ENCODE measurements at places on chromosomes 5 and 9.

DNA sequence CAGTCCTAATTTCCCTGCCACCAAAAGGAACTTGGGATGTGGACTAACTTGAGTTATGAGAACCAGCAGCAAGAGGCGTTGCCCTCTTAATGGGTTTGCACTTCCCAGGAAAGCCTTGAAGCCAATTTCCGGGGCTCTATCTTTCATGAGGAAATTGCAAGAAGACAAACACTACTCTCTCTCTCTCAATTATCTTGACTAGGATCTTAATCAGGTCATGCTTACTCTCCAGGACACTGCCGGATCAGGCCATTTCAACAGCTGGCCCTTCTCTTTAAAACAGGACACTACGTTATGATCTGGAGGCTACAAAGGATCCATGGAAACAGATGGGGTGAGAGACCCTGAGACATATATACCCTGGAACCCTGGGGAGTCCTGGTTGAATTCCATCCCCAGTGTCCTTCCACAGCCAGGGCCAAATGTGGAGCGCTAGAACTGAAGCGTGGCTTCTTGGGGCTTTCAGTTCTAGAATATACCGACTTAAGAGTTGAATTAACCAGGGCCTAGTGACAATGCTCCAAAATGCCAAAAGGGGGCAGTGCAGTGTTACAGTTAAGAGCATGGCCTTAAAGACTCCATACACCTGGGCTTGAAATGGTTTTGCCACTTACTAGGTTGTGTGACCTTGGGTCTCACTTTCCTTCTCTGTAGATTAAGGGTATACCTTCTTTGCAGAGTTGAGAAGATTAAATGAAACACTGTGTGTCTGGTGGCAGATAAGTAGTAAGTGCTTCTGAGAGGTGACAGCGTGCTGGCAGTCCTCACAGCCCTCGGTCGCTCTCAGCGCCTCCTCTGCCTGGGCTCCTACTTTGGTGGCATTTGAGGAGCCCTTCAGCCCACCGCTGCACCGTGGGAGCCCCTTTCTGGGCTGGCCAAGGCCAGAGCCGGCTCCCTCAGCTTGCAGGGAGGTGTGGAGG lies 21.1 kb downstream of the FAM219A start:
- DNase-seq, result peak; percentile 62

DNA sequence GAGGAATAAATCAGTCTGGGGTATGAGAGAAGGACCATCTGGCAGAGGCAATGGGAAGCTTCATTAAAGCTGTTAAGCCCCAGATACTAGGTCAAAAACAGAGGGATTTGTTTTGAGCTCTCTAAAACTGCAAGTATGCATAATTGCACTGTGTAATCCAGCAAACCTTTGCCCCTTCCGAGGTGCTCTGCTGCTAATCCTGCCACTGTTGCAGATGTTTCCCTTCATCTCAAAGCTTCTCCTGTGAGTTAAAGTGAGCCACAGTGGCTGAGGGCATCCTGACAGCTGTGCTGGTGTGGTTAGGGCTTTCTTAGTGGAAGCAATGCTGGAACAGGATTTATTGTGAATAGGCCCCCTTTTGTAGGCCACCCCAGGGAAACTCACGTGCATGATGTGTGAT lies 160.3 kb upstream of the TRPC7 start:
- DNase-seq, result no peak

DNA sequence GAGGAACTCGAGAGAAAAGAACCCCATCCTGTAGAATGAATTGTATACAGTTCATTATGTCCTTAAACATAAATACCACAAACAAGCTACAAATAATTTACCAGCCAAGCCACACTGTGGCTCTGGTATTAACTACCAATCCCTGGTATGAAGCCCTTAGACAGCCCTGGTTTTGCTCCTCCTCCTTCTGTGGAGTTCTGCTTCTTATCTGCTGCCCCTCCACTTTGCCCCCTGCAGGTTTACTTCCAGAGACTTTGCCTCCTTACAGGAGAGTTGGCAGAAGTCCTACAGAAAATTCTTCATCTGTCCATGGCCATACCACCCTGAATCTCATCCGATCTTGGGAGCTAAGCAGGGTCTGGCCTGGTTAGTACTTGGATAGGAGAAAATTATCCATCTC lies 219.8 kb downstream of the ACTL7B start:
- no peak for DNase-seq

GRCh38 chr5:174790906-174791305 lies 66.5 kb downstream of the MSX2 start:
- no peak for DNase-seq

DNA sequence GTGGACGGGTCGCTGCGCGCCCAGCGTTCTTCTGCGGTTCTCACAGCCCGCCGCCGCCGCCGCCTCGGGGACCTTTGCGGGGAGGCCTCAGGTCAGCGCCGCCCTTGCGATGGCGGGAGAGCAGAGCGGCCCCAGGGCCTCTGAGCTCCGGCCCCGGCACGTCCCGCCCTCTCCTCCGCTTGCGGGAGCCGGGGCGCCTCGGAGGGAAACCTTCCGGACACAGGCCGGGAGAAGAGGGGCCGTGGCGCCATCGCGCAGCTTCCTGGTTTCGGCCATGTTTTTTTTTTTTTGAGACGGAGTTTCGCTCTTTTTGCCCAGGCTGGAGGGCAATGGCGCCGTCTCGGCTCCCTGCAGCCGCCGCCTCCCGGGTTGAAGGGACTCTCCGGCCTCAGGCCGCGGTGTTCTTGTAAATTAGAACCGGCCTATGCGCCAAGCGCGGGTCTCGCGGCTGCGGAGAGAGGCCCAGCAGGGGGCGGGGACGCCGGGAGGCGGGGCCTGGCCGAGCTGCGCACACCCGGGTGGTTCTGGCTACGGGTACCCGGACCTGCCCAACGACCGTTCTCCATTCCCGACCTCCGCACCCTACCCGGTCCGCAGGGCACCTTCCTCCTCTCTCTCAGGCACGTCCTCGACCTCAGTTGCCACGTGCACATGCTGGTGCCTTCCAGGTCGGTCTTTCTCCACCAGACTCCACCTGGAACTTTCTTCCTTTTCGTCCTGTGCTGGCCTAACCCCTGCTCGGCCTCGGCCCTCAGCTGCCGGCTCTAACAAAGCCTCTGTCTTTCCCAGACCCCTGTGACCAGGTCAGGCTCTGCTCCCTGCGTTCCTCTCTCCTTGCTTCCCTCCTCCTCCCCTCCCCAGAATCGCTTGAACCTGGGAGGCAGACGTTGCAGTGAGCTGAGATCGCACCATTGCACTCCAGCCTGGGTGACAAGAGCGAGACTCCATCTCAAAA lies 28.8 kb upstream of the MGAT1 start:
- peak; percentile 79 for DNase-seq

DNA sequence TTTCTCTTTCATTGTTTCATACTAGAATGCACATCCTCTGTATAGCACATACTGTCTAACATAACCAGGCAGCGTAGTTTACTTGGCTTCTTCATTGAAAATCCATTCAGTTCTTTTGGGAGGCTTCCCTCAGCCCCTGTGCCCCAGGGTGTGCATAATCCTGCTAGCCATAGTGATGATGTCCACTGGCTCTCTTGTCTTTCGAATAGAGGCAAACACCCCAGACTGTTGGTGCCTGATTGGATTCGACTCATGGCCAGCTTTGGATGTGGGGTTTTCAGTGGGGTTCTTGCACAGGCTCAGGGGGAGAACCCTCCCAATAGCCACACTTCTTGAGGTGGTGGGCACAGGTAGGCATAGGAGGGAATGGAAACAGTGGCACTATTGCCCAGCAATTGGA lies 53.6 kb downstream of the ZSWIM6 start:
- DNase-seq, result no peak

DNA sequence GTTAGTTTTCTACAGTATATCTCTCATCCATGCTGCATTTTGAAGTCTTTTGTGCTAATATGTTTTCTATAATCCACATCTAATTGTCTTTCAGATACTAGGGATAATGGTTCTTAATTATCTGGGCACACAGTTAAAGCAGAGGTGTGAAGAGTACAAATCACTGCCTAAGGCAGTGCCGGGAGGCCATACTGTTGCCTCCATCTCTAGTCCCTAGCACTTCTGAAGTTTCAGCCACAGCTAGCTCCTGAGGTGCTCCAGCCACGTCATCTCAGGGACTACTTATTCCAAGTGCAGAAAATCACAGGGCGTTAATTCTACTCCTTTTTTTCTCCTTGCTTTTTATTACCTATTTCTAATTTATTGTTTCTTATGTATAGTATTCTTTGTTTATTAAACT lies 760.0 kb upstream of the FAM174A start:
- no peak for DNase-seq

GRCh38 chr5:88698290-88698689 lies 184.7 kb downstream of the MEF2C start:
- no peak for DNase-seq

DNA sequence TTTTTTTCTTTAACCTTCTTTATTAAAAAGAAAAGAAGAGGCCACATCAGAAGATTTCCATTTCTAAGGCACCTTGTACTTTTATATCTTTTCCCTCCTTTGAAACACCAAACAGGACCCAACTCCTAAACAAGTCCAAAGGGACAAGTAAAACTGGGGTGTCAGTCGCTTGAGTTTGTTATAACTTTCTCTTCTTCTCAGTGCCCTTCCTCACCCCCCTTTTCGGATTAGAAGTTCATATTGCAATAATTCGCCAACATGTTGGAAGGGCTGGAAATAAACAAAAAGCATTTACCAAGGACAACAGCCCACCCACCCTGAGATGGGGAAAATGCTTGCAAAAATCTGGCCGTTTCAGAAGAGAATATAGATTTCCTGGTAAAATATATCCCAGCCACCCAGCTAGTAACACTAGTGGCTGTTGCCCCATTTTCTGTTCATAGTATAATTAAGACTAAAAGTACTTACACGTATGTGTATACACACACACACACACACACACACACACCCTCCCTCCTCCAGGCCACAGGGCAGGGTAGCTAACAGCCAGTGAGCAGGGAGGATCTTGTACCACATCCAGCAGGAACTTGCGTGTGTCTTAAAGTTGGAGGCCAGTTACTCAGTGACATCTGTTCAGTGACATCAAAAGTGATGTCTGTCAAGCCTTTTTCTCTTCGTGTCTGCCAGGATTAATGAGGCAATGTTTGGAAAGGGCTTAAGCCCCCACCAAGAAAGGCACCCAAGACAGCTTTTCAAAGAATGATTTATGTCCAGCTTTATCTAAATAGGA lies 149.1 kb upstream of the KLF4 start:
- peak; percentile 71 for DNase-seq

DNA sequence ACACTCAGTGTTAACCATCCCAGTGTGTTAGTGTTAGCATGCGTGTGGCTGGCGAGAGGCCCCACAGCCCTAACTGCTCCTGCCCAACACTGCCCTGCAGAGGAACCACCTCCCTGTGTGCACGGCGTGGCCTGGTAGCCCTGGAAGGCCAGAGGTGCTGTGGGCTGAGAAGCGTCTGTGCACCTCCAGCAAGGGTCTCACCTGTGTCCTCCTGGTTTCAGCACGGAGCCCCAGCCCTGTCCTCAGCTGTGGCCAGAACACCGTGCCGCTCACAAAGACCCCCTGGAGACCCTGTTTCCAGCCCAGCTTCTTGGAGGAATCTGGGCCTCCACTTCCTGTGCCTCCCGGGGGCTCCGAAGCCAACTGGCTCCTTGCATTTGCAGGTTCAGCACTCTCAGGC lies 56.1 kb upstream of the NRARP start:
- no peak for DNase-seq

DNA sequence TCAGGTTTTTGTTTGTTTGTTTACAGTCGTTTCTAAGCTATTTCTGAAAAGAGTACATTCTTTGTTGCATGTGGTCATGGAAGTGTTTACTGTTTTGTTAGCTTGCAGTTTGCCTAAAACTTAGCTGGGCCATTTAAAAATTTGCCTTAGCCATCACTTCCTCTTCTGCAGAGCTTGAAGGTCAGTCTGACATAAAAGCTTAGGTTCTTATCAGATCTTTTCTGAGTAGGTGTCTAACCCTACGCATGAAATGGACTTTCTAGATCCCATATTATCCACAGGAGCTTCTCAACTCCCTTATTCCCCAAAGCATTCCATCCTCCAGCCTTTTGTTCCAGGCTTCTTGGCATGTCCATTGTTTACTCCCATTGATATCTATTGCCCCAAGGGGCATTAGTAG lies 90.3 kb downstream of the AP3B1 start:
- DNase-seq, result no peak

DNA sequence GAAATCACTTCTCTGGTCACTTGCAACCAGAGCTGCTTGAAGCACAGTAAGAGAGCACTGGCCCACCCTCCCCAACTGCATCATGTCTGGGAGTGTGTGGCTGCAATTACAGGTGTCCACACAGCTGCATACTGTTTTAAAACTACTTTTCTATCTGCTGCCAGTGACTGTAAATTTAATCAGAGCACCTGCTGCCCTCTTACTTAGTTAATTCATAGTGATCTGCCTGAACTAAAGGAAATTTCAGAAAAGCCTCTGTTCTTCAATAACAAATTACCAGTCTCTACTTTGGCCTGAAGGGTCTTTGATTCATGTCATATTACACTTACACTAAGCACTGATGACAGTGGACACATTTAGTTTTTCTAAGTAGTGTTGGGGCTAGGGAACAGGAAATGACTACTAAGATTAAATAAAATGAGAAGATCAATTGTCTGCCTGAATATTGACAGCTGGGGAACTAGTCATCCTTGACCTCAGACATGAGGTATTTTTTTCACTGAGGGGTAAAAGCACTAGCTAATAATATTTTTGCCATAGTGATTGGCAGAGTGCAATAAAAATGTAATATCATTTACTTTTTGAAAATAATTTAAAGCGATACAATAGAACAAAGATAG lies 788.9 kb upstream of the GRAMD2B start:
- DNase-seq, result no peak

DNA sequence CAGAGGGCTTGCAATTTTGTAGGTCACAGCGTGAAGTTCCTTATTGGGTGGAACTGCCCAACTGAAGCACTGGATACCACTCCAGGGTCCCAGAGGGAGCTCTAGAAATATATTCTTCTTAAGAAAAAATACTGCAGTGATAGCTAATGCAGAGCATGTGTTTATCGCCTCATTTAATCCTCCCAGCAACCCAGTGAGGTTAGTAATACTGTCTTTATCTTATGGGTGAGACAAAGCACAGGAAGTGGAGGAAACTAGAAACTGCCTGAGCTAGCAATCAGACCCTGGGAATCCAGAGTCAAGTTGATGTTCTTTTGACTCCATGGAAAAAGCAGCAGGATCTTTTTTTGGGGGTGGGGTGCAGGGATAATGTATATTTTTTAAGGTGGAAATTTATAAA lies 153.3 kb downstream of the PJA2 start:
- no peak for DNase-seq

- no peak for DNase-seq
These were observed 97.0 kb upstream of the NR4A3 start for GRCh38 chr9:99724640-99725039.

- no peak for DNase-seq
These were observed 842 bp upstream of the GTF3C5 start for GRCh38 chr9:133029994-133030316.

Data from CD4-positive, alpha-beta T cell treated with Interleukin-15 for 1 hour (primary cell).